ENCODE measurements at places on chromosomes 4 and X.

DNA sequence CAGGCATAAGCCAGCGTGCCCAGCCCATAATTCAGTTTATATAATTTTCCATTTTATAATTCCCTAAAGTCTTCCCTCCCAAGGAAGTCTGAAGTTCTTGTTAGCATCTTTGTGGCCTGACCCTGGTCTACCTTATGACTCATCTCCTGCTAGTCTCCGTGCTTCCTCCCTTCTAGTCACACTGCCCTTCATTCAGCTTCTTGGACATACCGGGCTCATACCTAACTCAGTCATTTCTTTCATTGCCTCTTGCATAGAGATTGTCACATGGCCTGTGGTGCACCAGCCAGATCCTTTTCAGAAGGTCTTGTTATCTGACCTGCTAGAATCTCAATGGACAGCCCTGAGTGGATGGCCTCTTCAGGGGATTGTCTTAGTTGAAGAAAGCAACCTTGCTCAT, 22.8 kb upstream of the MAML3 start:
- no peak for DNase-seq

DNA sequence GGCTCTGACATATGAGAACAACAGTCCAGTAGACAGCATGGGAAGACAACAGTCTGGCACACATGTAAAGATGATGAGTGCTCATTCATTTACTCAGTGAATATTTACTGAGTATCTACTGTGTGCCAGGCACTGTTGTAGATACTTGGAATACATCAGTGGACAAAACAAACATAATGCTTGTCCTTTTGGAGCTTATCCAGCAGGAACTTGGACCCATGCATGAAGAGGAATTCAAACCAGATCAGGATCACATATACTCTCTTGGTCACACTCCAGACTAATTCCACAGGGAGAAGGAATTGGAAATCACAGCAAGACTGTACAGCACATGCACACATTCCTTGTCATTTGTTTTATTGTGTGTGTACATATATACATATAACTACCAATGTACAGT, 217.6 kb upstream of the TTC29 start:
- no peak for DNase-seq

- DNase-seq = no peak
Measured at GRCh38 chr4:114163051-114163450, 183.6 kb upstream of the ARSJ start.

GRCh38 chr4:2685541-2685940, 70.6 kb downstream of the TNIP2 start:
- DNase-seq = no peak

DNA sequence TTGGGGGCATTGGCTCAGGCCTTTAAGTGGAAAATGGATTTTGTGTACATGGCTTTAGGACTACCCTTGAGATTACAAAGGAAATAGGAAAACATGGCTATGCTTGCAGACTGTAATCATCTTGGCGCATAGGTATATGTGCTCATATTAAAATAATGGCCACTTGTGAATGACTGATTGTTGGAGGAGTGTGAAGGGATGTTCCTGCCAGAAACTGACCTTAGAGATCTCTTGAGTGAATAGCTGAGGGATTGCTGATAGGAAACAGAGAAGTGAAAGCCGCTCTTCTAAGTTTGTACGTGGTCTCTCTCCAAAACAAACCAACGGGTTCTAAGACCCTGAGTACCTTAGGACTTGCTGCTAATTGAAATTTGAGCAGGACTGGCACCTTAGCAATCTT, 186.0 kb downstream of the MGST2 start:
- no peak for DNase-seq

DNA sequence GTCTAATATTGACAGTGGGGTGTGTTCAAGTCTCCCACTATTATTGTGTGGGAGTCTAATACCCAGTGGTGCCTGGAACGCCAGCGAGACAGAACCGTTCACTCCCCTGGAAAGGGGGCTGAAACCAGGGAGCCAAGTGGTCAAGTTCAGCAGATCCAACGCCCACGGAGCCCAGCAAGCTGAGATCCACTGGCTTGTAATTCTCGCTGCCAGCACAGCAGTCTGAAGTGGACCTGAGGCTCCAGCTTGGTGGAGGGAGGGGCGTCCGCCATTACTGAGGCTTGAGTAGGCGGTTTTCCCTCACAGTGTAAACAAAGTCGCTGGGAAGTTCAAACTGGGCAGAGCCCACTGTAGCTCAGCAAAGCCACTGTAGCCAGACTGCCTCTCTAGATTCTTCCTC, 407.3 kb downstream of the DMD start:
- DNase-seq = no peak

DNA sequence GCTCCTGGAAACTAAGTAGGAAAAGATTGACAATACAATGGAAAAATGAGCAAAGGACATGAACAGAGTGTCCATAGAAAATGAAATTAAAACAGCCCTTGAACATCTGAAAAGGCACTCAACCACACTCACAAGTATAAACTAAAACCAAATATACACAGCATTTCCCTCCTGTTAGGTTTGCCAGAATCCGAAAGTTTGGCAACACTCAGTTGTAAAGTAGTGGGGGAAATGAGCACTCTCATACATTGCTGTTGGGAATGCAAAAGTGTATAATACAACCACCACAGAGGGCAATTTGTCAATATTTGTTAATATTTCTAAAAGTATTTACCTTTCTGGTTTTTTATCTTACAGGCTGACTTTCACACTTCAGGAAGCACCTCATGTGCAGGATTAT, 84.2 kb upstream of the TMEM164 start:
- DNase-seq = no peak

- no peak for DNase-seq
Measured at GRCh38 chr4:166662266-166662843, 571.9 kb downstream of the SPOCK3 start.

GRCh38 chrX:87310780-87311179, 206.8 kb upstream of the KLHL4 start:
- no peak for DNase-seq
